Mesenteric fat pad (tissue), 1 donor: ENCODE measurements at places on chromosomes 16 and 17. TPM values are rescaled to one million over a fixed set of nuclear protein-coding genes. Genes with fewer than 3 reads are reported as not detected.

GRCh38 chr16:66358231-66358630 is 8.3 kb upstream of the CDH5 start:
- DNase-seq: no peak

GRCh38 chr16:78507576-78507975 is 408.1 kb downstream of the WWOX start:
- DNase-seq: no peak

DNA sequence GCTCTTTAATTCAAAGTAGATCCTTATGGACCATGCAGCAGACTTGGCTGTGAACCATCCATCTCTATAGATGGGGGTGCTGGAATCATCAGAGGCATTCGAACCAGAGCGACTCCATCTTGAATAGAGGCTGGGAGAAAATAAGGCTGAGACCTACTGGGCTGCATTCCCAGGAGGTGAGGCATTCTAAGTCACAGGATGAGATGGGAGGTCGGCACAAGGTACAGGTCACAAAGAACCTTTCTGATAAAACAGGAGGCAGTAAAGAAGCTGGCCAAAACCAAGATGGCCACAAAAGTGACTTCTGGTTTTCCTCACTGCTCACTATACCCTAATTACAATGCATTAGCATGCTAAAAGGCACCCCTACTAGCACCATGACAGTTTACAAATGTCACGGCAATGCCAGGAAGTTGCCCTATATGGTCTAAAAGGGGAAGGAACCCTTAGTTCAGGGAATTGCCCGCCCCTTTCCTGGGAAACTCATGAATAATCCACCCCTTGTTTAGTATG is 89.2 kb upstream of the BRD7 start:
- no peak for DNase-seq

DNA sequence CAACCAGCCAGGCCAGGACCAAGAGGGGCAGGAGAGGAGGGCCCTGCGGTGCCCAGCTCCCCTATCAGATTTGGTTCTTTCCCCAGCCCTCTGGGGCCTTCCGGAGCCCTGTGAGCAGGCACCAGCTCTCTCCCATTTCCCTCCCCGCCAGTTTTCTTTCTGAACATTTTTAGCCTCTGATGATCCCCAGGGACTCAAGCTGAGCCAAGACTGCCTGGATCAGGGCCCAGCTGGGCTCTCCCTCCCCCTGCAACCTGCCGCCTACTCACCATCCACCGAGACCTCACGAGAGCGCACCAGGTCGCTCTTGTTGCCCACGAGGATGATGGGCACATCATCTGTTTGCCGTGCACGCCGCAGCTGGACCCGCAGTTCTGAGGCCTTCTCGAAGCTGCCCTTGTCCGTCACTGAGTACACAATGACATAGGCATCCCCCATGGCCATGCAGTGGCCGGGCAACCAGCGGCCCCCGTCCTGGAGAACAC is 2.0 kb downstream of the RRAD start:
- DNase-seq: no peak

DNA sequence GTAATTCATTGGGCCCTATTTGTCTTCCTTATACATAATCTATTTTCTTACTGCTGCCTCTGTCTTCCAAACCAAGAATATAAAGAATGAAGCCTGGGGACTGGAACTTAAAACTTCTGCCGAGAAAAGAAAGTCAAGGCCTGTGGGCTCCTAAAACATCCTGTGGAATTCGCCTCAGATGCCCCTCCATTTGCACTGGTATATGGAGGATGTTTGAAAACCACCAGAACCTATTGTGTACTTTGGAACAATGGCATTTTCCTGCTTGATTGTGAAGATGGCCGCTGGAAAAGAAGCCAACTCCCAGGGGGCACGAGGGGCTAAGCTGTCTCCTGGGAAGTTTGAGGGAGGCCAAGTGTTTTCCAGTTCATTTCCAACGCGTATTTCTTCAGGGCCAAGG is 122.4 kb downstream of the WWOX start:
- DNase-seq: no peak

Gene PROCA1
- 1.3 TPM for total RNA-seq

DNA sequence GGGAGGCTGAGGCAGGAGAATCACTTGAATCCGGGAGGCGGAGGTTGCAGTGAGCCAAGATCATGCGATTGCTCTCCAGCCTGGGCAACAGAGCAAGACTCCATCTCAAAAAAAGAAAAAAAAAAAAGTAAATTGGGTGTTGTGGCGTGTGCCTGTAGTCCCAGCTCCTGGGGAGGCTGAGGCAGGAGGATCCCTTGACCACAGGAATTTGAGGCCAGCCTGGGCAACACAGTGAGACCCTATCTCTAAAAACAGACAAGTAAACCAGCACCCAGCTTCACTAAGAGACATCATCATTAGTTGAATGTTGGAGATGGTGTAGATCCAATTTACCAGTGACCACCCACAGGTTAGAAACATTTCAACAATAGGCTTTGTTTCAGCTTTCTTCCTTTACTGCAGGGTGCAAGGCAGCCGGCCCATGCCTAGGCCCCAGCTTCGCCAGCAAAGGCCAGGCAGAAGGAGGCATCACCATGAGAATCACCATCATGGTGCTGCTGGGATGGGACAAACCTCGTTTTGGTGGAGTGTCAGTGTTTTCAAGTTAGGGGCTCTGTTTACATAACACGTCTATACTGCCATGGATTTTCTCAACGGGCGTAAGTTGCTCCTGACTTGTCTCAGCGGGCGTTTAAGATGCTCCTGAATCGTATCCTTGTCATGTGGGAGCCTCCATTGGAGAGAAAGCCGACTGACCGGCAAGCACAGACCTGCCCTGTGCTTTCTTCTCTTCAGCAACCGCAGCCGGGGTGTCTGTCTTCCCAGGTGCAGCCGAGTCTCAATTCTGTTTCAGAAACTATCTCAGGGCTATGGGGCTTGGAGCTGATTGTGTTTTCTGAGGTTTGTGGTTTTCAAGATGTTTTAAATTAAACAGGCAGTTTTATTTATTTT is 7.3 kb downstream of the TCF25 start:
- no peak for DNase-seq

- DNase-seq: no peak
Measured at GRCh38 chr17:12627781-12628451, 37.8 kb upstream of the MYOCD start.

Gene FSCN2
- total RNA-seq: 0.39 TPM

DNA sequence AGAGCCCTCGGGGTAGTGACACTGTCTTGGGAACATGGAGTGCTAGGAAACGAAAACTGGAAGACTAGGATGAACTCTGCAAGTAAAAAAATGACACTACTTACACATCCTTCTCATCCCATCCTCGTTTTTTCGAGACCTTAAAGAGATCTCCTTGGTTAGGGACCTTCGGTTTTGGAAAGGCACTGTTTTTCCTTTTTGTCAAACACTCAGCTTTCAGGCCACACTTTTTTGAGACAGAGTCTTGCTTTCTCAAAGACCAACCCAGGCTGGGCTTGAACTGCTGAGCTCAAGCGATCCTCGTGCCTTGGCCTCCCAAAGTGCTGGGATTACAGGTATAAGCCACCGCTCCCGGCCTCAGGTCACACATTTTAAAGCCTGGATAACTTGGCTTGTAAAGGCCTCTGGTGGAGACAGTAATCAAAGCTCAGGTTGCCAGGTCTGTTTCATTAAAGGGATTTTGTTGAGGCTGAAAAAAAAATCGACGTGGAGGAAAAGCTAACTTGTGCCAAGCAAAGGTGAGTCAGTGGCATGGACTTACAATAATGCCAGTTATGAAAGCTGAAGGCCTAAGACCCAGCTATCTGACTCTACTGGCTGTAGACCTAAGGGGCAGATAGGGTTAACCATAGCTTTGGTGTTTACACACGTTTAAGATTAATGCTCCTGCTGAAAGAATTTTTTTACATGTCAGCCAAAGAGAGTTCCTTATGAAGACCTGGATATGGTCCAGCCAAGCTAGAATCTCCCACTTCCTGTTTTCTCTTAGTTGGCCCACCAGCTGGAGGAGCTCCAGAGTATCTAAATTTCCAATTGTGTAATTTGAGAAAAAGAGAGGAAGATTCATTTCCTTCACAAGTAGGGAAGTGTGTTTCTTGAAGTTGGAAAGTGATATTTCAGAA is 823 bp downstream of the NBR1 start:
- no peak for DNase-seq

Gene CASKIN1
- 0.06 TPM for total RNA-seq

DNA sequence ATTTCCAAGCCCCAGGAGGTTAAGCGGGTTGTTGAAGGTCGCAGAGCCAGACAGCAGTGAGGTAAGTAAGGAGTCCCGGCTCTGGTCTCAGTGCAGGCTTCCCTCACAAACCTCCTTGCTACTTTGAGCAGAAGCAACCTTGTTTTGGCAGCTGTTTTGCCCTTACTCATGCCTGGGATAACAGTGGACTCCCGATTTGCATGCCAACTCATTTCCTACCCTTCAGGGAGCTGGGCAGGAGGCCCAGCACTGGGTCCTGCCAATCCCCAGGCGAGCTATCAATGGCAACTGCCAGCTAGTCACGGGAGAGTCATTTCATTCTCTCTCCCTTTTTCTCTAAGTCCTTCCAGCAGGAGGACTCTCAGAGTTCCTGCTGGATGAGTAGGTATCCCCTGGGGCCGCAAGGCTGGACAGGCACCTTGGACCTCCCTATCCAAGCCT is 72.0 kb upstream of the KSR1 start:
- peak; percentile 77 for DNase-seq

DNA sequence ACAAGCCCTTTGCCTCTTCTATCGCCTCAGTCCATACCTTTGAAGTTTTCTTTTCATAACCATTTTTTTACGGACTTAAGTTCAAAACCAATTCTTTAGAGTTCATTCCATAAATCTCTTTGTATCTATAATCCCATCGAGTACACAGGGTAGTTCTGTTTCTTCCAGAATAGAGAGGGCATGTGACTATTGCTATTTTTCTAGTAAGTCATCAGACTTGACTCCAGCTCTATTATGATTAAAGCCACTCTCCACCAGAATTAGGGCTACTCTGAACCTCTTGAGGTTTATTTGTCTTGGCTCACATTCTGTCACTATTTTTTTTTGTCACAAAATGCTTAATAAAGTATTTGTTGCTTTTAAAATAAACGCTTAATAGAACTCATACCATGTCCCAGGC is 191.9 kb upstream of the AXIN2 start:
- no peak for DNase-seq

Gene PDPK1
- total RNA-seq: 43.0 TPM

GRCh38 chr16:1621851-1622250 is 9.7 kb downstream of the CRAMP1 start:
- DNase-seq: no peak
